Tracheal epithelial cell (primary cell): ENCODE measurements at places on chromosomes 7 and 10. TPM values are rescaled to one million over a fixed set of nuclear protein-coding genes. Genes with fewer than 3 reads are reported as not detected.

CALHM3 gene
- not detected in 2 replicates for total RNA-seq

VWC2 gene
- not detected in 2 replicates for total RNA-seq

ASIC3 gene
- 0.21 TPM in 1 of 2 replicates, not detected in the other for total RNA-seq

CPVL gene
- total RNA-seq: 0.43 and 3.4 TPM in 2 replicates

GIMAP6 gene
- under 0.01 TPM in 2 replicates for total RNA-seq

AEBP1 gene
- total RNA-seq: 3.6 TPM in 1 of 2 replicates, not detected in the other

MRLN gene
- total RNA-seq: not detected in 2 replicates

PPP1R3C gene
- 6.0 and 16.9 TPM in 2 replicates for total RNA-seq

EPHB6 gene
- total RNA-seq: under 0.01 and 0.72 TPM in 2 replicates

STYXL1 gene
- 35.0 and 50.8 TPM in 2 replicates for total RNA-seq

AKR1C4 gene
- total RNA-seq: not detected in 2 replicates

FKBP9 gene
- total RNA-seq: 348 and 361 TPM in 2 replicates

RGR gene
- not detected in 2 replicates for total RNA-seq

TFPI2 gene
- total RNA-seq: 20.9 and 26.7 TPM in 2 replicates

NRG3 gene
- total RNA-seq: under 0.01 TPM in 1 of 2 replicates, not detected in the other

HOXA5 gene
- 0.43 and 1.9 TPM in 2 replicates for total RNA-seq

NYAP1 gene
- 0.85 and 1.4 TPM in 2 replicates for total RNA-seq

BHLHA15 gene
- total RNA-seq: 0.85 and 3.4 TPM in 2 replicates

ANKRD1 gene
- 0.21 and 21.2 TPM in 2 replicates for total RNA-seq

FGFBP3 gene
- total RNA-seq: 0.24 TPM in 1 of 2 replicates, not detected in the other

RNF148 gene
- total RNA-seq: not detected in 2 replicates

NFE2L3 gene
- total RNA-seq: 9.4 and 34.7 TPM in 2 replicates

GHRHR gene
- not detected in 2 replicates for total RNA-seq

MYO3A gene
- 0.43 TPM in 1 of 2 replicates, not detected in the other for total RNA-seq

OR2F1 gene
- not detected in 2 replicates for total RNA-seq

KNDC1 gene
- total RNA-seq: under 0.01 and 0.21 TPM in 2 replicates

IRF5 gene
- total RNA-seq: 8.9 and 13.9 TPM in 2 replicates

CFAP46 gene
- total RNA-seq: 0.24 TPM in 1 of 2 replicates, not detected in the other

CNNM1 gene
- under 0.01 and 0.21 TPM in 2 replicates for total RNA-seq

CYP2C9 gene
- not detected in 2 replicates for total RNA-seq

CAMK1D gene
- total RNA-seq: 1.3 and 2.2 TPM in 2 replicates

CTAGE4 gene
- 2.4 TPM in 1 of 2 replicates, not detected in the other for total RNA-seq

RNF32 gene
- 1.2 and 2.8 TPM in 2 replicates for total RNA-seq

NAT16 gene
- not detected in 2 replicates for total RNA-seq

MMP21 gene
- total RNA-seq: not detected in 2 replicates

GPR85 gene
- total RNA-seq: 0.48 and 1.1 TPM in 2 replicates

CYP3A4 gene
- total RNA-seq: under 0.01 and 0.21 TPM in 2 replicates

SPDYE5 gene
- not detected in 2 replicates for total RNA-seq

PLOD3 gene
- 24.7 and 37.4 TPM in 2 replicates for total RNA-seq

APBB1IP gene
- 1.4 TPM in 1 of 2 replicates, not detected in the other for total RNA-seq

HABP2 gene
- total RNA-seq: 0.24 TPM in 1 of 2 replicates, not detected in the other

SUN3 gene
- not detected in 2 replicates for total RNA-seq

MET gene
- 93.6 and 252 TPM in 2 replicates for total RNA-seq
